ENCODE measurements at places on chromosomes 4 and X.

DNA sequence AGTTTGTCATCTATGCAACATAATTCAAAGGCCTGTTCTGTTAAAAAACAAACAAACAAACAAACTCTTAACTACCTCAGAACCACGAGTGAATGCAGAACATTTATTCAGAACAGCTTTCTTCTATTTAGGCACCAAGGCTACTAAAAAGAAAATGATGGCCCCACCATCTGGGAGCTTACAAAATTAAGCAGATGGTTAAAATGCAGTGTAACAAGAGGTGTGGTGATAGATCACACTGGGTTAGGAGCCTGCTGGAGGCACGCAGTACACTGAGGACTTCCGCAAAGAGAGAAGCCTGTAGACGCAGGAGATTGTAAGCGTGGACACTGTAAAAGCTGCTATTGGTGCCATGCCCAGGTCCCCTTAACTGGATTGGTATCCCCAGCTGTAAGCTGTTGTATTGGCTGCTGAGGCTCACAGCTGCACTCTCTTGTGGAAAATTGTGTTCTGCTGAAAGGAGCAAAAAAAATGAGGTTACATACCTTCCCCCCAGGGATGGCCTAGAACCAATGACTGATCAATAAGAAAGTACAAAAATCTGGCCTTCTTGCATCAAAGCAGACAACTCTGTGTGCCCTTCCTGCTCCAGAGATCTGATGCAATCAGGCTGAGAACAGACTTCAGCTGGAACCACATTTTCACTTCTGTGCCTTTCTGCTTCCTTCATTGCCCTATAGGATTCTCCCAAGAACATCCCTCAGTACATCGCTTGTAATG lies 60.0 kb downstream of the SHROOM3 start:
- DNase-seq, result no peak

- DNase-seq, result no peak
Observed at GRCh38 chrX:134741746-134742145, 83.5 kb upstream of the PLAC1 start.

GRCh38 chr4:21593671-21594001 lies 354.9 kb downstream of the KCNIP4 start:
- no peak for DNase-seq

- DNase-seq, result no peak
Observed at GRCh38 chrX:103367502-103367901, 8.8 kb upstream of the BEX3 start.

DNA sequence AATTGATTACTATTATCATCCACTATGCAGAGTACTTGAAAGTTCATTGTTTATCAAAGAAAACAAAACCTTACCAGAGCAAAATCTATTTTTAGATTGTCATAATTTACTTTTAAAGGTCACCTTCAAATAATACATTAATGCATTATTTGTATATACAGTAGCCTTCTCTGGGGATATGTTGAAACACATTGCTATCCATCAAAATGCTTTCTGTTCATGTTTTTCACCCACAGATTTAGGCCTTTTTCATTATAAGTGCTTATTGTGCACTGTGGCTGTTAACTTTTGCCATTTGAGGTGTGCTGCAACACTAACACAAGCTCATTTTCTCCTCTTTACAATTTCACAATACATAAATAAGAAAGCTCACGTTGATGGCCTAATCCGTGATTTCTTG lies 74.1 kb upstream of the ANKRD50 start:
- no peak for DNase-seq

- no peak for DNase-seq
Observed at GRCh38 chr4:168154546-168155277, 62.4 kb downstream of the ANXA10 start.

- peak; percentile 96 for DNase-seq
Observed at GRCh38 chr4:107896158-107896645, 35.1 kb upstream of the CYP2U1 start.

DNA sequence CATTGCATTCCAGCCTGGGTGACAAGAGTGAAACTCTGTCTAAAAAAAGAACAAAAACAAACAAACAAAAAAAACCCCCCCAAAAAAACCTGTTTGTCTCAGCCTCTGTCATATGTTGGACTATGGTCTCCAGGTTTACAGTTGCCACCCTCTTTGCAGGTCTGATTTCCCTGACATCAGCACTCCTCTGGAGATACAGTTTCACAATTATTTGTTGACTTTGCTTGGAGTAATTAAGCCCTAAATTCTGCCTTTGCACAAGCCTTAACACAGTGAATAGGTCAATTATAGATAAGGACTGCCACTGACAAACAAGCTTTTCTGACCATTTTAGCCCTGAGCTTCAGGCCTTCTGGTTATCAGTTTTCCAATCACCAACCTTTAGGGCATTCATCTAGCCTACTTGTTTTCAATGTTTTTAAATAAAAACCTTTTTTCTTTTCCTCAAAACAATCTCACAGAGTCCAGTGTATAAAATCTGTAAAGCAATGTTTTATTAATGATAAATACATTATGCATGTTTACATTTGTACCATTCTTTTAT lies 20.4 kb upstream of the MAPK10 start:
- DNase-seq, result no peak

DNA sequence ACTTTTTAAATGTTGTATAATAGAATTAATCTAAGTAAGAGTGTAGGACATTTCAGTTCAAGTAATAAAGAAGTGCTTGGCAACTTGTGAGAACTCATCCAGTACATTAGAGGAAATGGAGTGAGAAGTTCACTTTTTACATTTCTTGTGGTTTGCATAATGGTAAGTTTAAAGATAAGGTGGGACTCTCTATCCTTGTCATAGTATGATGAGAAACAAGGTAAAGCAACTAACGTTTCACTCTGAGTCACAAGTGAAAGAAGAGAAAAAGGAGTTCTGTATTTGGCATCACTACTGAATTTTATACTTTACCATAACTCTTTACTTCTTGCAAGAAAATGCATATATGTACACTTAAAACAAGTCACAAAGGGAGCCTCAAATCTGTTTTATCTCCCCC lies 219.4 kb downstream of the SLC4A4 start:
- no peak for DNase-seq

DNA sequence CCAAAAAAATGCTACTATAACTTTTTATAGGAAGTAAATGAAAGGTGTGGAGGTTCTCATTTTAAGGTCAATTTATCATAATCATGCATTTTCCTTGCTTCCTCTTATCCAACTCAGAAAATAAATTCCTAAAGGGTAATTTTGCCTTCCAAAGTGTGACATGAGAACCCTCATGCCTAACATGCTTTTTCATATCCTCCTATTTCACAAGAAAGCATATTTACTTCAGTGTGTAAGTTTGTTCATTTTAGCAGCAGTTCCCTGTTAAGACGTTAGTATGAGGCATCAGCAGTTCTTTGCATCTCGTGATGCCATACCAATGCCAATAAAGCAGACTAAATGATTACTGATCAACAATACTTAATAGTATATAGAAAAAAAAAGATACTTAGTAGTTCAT lies 18.4 kb downstream of the WDFY3 start:
- DNase-seq, result peak; percentile 31

- DNase-seq, result no peak
Observed at GRCh38 chrX:98398542-98398941, 1514.8 kb downstream of the RPA4 start.

- DNase-seq, result no peak
Observed at GRCh38 chr4:82293304-82293703, 80.5 kb downstream of the HNRNPD start.

DNA sequence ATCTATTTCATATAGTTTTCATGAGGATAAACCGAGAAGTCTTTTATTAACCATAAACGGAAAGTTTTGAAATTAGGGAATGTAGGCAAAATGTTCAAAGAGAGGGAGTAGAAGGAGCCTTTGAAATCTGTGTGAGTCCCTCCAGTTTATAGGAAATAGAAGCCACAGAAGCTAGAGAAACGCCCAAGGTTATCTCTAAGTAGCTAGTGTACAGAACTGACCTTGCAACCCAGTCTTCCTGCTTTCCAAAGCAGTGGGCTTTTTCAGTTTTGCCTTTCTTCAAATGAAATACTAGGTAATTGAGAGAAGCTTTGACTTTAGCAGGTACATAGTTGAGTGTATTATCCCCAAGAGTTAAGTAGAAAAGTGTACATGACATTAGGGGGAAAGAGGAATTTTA lies 39.4 kb downstream of the STIM2 start:
- DNase-seq, result no peak

DNA sequence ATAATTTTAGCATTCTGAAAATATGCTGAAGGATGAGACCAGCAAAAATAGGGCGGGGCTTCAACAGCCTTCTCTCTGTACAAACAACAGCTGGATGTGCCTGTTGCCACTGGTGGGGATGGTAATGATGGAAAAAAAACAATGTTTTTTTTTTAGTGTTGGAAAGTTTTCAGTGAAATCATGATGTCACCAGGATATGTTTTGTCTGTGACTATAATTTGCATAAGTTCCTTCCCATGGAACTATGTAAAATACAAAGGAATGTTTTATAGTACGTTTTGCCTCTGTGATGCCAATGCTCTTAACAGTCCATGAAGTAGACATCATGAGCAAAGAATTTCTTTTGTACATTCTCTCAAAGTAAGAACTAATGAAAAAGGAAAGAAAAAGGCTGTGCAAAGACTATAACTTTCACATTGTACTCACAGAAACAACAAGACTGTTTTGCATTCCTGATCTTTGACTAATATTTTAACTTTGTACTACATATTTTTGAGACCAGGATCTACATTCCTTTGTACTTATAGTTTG lies 589.7 kb downstream of the SPRY1 start:
- DNase-seq, result peak; percentile 97

GRCh38 chr4:101136373-101137370 lies 210.7 kb downstream of the PPP3CA start:
- no peak for DNase-seq

- peak; percentile 84 for DNase-seq
Observed at GRCh38 chr4:140308366-140309123, 64.9 kb upstream of the SCOC start.

DNA sequence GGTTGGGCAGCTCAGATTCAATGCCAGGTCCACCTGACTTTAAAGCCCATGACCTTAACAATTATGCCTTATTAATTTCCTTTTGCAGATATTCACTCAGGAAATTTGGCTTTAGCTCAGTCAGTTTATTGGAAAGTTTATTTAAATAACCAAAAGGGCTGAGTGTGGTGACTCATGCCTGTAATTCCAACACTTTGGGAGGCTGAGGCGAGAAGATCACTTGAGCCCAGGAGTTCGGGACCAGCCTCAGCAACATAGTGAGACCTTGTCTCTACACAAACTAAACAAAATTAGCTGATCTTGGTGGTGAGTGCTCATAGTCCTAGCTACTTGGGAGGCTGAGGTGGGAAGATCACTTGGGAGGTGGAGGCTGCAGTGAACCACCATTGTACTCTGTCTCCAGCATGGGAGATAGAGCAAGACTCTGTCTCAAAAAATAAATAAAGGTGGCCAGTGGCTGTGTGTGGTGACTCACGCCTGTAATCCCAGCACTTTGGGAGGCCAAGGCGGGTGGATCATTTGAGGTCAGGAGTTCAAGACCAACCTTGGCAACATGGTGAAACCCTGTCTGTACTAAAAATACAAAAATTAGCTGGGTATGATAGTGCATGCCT lies 43.3 kb downstream of the RHOH start:
- peak; percentile 15 for DNase-seq

DNA sequence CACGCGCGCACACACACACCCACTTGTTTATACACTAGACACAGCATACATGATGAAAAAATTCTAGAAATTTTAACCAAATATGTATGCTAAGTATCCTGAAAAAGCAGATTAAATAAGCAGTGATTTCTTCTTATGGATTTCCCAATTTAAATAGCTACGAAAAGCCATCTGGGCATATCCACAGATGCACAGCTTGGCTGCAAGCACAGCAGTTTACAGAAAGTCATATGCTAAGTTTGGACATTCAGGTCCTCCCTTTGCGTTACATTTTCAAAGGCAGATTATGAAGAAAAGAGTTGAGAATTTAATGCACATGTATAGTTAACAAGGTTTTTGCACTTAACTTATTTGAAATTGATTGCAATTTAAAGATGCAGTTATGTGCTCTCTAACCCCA lies 542.2 kb upstream of the EPHA5 start:
- DNase-seq, result no peak

GRCh38 chr4:123804196-123804721 lies 407.7 kb downstream of the SPRY1 start:
- no peak for DNase-seq

DNA sequence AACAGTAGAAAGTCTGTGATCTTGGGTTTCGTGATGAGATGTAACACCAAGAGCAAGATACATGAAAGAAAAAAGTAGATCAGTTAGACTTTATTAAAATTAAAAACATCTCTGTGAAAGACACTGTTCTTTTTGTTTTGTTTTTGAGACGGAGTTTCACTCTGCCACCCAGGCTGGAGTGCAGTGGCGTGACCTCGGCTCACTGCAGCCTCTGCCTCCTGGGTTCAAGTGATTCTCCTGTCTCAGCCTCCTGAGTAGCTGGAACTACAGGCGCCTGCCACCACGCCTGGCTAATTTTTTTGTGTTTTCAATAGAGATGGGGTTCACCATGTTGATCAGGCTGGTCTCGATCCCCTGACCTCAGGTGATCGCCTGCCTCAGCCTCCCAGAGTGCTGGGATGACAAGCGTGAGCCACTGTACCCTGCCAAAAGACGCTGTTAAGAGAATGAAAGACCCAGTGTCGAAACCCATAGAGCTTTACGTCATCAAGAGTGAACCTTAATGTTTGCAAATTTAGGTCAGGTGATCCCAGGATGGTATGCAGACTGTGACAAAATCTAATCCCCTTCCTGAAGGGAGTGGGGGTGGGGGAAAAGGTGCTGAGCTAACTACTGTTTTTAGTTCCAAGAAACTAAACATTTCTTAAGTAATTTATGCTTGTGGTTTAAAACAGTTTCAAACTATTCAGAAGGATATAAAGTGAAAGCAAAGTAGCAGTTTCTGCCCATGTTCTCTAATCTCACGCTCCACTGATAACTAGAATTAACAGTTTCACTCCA lies 8.0 kb downstream of the OFD1 start:
- DNase-seq, result no peak

GRCh38 chrX:1111601-1112300 lies 100.7 kb downstream of the CRLF2 start:
- DNase-seq, result no peak

DNA sequence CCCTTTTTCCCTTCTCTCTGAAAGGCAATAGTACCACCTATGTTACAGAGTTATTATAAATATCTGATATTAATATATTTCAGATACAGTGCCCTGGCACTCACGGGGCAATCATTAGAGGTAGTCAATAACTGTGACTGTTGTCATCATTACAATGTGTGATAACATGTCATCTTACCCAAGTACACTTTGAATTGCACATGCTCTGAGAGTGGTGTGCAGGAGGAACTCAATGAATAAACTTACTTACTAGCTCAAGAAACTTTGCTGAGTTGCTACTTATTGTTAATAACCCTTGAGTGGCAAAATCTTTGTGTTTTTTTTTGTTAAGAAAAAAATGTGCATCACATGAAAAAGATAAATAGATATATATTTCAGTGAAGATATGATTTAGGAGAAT lies 275.1 kb upstream of the RASGEF1B start:
- DNase-seq, result no peak
